ENCODE measurements at places on chromosomes 2 and 18.

DNA sequence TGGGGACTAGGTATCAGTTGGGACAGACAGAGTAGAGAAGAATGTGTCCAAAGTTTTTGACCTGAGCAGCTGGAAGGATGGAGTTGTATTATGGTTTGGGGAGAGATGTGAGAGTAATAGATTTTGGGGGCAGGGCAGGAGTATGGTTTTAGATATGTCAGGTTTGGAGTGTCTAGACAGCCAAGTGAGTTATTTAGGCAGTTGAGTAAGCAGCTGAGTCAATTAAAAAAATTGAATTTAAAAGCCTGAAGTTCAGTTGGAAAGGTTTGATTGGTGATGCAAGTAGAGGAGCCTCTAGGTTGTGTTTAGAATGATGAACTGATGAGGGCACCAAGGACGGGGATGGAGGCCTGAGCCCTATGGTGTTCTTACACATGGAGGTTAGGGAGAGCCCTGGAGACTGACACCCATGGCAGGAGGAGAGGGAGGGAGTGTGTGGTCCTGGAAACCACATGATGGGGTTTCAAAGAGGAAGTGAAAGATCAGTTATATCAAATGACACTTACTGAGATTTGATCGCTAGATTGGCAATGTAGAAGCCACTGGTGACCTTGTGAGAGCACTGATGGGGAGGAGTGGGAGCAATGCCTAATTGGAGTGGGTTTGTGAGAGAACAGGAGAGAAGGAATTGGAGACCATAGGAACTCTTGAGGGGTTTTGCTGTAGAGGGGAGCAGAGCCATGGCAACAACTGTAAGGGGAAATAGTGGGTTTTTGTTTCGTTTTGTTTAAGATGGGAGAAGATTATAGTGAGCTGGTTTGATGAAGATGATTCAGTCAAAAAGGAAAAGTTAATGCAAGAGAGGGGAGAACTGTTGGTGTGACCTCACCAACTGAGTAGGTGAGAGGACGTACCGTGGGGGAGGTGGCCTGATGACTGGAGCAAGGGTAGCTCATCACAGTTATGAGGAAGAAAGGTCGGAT lies 10.3 kb downstream of the ITGA6 start:
- H3K36me3 ChIP-seq = no peaks in the 10 kb centered on the region
- no peak overlapping the region for H3K4me3 ChIP-seq
- DNase-seq = no peak
- no peaks in the 10 kb centered on the region for H3K27me3 ChIP-seq
- peak overlapping the region; percentile 16 for H3K27ac ChIP-seq

DNA sequence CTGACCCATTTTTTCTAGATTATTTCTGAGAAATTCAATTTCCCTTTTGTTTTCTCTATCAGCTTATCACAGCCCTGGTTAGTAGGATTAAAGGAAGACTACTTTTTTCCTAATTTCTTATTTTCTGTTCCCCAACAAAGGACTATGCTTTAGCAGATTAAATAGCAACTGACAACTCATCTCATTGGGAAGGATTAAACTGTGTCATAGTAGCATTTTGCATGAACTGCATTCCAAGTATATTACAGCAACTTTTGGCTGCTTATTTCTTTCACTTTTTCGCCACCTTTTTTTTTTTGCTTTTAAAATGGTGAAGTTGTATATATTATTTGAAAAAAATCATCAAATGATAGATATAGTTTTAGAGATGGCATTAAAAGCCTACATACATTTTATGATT lies 570.3 kb downstream of the FBXO15 start:
- no peak overlapping the region for H3K27ac ChIP-seq
- no peaks in the 10 kb centered on the region for H3K4me1 ChIP-seq
- H3K36me3 ChIP-seq = no peaks in the 10 kb centered on the region
- H3K27me3 ChIP-seq = no peaks in the 10 kb centered on the region

- H3K4me3 ChIP-seq = no peak overlapping the region
- no peaks in the 10 kb centered on the region for H3K36me3 ChIP-seq
- H3K27me3 ChIP-seq = no peaks in the 10 kb centered on the region
- no peak for DNase-seq
- no peak overlapping the region for H3K27ac ChIP-seq
Observed at GRCh38 chr18:63297687-63298399, 21.7 kb downstream of the BCL2 start.

DNA sequence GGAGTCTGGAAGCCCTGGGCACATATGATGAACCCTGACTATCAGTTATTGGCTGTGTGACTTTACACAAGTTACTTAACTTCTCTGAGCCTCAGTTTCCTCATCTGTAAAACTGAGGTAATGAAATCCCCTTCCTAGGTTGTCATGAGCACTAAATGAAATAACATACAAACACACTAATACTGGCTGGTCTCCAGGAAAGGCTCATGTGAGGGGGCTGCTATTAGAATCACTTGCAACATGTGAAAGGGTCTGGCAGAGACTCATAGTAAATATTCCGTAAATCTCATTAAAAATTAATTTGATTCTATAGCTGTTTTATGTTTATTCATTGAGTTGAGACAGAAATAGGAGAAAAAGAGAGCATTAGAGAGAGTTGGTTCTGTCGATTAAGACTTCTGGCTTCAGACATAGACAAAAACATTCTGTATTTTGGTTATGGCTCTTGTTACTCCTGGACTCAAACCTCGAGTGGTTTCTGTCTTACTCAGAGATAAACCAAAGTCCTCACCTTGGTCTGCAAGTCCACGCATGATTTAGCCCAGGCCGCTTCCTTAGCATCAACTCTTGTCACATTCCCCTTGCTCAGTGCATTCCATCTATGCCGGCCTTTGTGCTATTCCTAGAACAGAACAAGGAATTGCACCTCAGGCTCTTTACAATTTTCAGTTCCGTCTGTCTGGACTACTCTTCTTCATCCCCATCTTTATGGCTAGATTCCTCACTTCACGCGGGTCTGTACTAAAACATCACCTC lies 139.1 kb downstream of the NXPH2 start:
- no peaks in the 10 kb centered on the region for H3K4me1 ChIP-seq
- no peak overlapping the region for H3K4me3 ChIP-seq
- H3K27ac ChIP-seq = no peak overlapping the region
- H3K36me3 ChIP-seq = no peaks in the 10 kb centered on the region

GRCh38 chr18:12296087-12296403 lies 12.0 kb upstream of the TUBB6 start:
- H3K27me3 ChIP-seq = no peaks in the 10 kb centered on the region
- DNase-seq = no peak
- no peaks in the 10 kb centered on the region for H3K36me3 ChIP-seq

DNA sequence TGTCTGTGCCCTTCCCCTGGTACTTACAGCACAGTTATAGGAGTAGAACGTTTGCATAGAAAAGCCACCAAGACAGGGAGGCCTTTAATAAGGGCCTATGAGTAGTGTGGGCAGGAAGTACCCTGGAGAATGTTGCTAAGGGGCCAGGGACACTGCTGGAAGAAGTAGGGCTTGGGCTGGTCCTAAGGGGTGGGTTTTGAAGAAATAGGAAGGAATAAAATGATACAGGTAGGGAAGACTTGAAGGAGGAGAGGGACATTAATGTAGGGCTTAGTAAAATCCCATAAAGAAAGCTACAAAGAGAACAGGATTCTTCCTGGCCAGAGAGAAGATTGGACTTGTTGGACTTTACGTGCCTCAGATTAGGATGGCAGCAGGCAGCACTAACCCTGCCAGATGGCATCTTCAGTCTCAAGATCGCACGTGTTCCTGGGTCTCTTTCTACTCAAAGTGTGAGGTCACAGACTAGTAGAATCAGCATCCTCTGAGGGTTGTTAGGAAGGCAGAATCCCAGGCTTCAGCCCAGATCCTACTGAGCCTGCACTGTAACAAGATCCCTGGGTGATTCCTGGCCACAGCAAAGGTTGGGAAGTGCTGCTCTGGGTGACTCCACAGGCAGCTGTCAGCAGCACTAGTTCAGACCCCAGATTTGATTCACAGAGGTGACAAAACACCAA lies 39.2 kb downstream of the EPAS1 start:
- peaks cover 72% of the 10 kb centered on the region for H3K4me1 ChIP-seq
- no peaks in the 10 kb centered on the region for H3K27me3 ChIP-seq
- peak overlapping the region; percentile 54 for H3K27ac ChIP-seq
- no peaks in the 10 kb centered on the region for H3K36me3 ChIP-seq
- no peak for DNase-seq
- no peak overlapping the region for H3K4me3 ChIP-seq

- H3K27ac ChIP-seq = no peak overlapping the region
- no peak overlapping the region for H3K4me3 ChIP-seq
- no peak for DNase-seq
- peaks cover 7% of the 10 kb centered on the region for H3K4me1 ChIP-seq
- peaks cover 57% of the 10 kb centered on the region for H3K27me3 ChIP-seq
- H3K36me3 ChIP-seq = no peaks in the 10 kb centered on the region
Observed at GRCh38 chr2:219628986-219629901, 1.8 kb downstream of the SLC4A3 start.

GRCh38 chr2:231615058-231615671 lies 22.5 kb downstream of the TEX44 start:
- H3K27ac ChIP-seq = peak overlapping the region; percentile 94
- H3K4me1 ChIP-seq = peaks cover 49% of the 10 kb centered on the region
- no peaks in the 10 kb centered on the region for H3K27me3 ChIP-seq
- no peaks in the 10 kb centered on the region for H3K36me3 ChIP-seq

- H3K27me3 ChIP-seq = no peaks in the 10 kb centered on the region
- H3K4me1 ChIP-seq = peaks cover 5% of the 10 kb centered on the region
- H3K27ac ChIP-seq = no peak overlapping the region
- H3K36me3 ChIP-seq = no peaks in the 10 kb centered on the region
- no peak for DNase-seq
Observed at GRCh38 chr2:27860111-27860510, 30.1 kb downstream of the RBKS start.

DNA sequence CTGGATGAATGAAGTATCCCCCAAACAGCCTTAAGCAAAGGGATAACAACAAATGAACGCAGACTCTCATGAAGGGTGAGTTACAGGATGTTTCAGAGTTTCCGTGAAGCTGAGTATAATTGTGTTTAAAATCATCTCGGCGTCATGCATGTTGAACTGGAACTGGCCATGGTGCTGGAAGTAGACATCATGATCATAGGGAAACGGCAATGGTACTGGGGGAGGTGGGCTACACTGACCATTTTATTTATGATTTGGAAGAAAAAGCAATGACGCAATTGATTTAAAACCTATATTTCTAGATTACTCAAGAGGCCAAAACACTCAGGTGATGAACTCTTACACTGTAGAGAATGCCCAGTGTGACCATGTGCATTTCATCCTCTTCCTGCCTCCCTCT lies 387.9 kb upstream of the MYT1L start:
- H3K4me3 ChIP-seq = no peak overlapping the region
- no peaks in the 10 kb centered on the region for H3K4me1 ChIP-seq
- H3K27me3 ChIP-seq = no peaks in the 10 kb centered on the region
- H3K36me3 ChIP-seq = no peaks in the 10 kb centered on the region
- DNase-seq = no peak

DNA sequence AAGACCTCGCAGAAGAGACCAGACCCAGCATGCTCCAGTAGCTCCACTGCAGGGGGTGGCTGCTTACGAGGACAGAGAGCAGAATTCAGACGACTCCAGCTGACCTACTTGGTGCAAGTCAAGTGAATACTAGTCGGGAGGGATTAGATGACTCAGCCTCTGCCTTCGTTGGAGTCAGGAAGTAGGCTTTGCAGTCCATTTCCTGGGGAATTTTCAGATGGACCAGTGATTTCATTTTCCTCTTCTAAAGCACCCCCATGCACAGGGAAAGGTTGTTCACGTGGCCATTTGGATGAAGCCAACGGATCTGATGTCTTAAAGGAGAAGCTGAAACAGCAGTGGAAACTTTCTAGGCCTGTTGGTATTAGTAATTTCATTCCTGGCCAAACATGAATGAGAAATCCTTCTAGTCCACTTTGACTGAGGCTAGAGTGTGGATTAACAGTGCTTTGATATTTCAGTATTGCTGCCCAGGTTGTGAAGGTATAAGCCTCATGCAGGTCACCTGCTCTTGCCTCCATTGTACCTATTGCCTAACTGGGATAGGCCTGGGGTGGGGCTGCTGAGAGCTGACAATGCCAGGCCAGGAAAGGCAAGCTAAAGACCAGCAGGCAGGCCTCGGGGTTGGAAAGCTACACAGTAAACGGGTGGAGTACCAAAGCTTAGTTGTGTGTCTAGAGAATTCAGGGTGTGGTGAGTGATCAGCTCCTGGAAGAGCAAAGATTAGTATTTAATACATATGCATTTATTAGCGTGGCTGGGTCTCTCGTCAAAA lies 117.6 kb upstream of the FOSL2 start:
- peaks cover 33% of the 10 kb centered on the region for H3K4me1 ChIP-seq
- no peak overlapping the region for H3K4me3 ChIP-seq
- no peaks in the 10 kb centered on the region for H3K27me3 ChIP-seq
- peak; percentile 38 for DNase-seq
- peak overlapping the region; percentile 42 for H3K27ac ChIP-seq
- peaks cover 6% of the 10 kb centered on the region for H3K36me3 ChIP-seq

DNA sequence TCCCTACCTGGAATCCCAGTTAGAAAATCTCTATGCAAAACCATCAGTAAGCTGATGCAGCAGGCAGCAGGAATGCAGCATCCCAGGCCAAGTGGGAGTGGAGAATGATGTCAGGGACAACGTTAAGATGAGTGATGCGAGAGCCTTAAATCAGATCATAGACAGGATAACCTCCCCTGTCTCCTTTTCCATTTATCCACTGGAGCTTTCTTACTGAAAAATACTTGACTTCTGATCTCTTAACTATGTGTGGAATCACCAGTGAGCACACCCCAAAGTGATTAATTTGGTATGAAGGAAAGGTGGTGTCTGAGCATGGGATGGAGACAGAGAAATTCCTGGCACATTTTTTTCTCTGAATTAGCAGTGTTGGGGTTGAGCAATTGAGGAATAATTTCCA lies 98.0 kb downstream of the RND3 start:
- no peaks in the 10 kb centered on the region for H3K36me3 ChIP-seq
- no peak for DNase-seq
- H3K4me1 ChIP-seq = no peaks in the 10 kb centered on the region
- no peak overlapping the region for H3K4me3 ChIP-seq
- H3K27me3 ChIP-seq = no peaks in the 10 kb centered on the region

- H3K4me3 ChIP-seq = no peak overlapping the region
- DNase-seq = no peak
- H3K36me3 ChIP-seq = no peaks in the 10 kb centered on the region
- no peaks in the 10 kb centered on the region for H3K27me3 ChIP-seq
- no peak overlapping the region for H3K27ac ChIP-seq
Observed at GRCh38 chr2:45435316-45435715, 175.8 kb downstream of the SRBD1 start.

GRCh38 chr2:224208007-224208406 lies 168.9 kb upstream of the SERPINE2 start:
- H3K27me3 ChIP-seq = no peaks in the 10 kb centered on the region
- no peak overlapping the region for H3K27ac ChIP-seq
- no peak overlapping the region for H3K4me3 ChIP-seq
- no peaks in the 10 kb centered on the region for H3K36me3 ChIP-seq
- no peaks in the 10 kb centered on the region for H3K4me1 ChIP-seq

DNA sequence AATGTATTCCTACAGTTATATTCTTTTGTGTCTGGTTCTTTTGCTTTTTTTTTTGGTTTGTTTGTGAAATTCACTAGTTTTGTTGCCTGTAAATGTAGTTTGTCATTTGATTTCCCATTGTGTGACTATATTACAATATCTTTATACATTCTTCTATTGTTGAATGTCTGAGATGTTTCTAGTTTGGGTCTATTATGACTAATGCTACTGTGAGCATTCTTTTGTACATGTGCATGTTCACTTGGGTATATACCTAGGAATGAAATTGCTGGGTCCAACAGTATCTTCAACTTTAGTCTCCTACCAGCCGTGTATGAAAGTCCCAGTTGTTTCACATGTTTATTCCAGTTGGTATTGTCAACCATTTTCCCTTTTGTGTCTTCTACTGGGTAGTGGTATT lies 112.7 kb upstream of the RBMS1 start:
- H3K4me3 ChIP-seq = no peak overlapping the region
- H3K27me3 ChIP-seq = no peaks in the 10 kb centered on the region
- DNase-seq = no peak
- no peak overlapping the region for H3K27ac ChIP-seq

- H3K27ac ChIP-seq = no peak overlapping the region
- H3K4me3 ChIP-seq = no peak overlapping the region
- no peaks in the 10 kb centered on the region for H3K27me3 ChIP-seq
- no peak for DNase-seq
- H3K4me1 ChIP-seq = peaks cover 10% of the 10 kb centered on the region
Observed at GRCh38 chr2:40248294-40248693, 203.6 kb downstream of the SLC8A1 start.

Data from left lung (tissue), 14 donors.